ENCODE measurements at places on chromosomes 1 and 21.

- no peak for DNase-seq
These were observed 128.3 kb upstream of the HMGB4 start for GRCh38 chr1:33735624-33736023.

GRCh38 chr1:244322181-244322580, 129.5 kb downstream of the ADSS2 start:
- no peak for DNase-seq

DNA sequence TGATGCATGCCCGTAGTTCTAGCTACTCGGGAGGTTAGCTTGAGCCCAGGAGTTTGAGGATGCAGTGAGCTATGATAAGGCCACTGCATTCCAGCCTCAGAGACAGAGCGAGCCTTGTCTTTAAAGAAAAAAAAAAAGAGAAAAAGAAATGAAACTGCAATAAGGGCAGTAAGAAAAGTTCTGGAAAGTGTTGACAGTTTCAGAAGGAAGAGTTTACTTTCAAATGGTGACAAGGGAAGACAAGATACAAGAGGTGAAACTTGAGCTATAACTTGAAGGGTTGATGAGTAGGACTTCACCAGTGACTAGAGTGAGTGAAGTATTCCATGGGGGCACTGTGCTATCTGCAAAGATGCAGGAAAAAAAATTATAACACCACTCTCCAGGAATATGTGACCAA, 125.0 kb downstream of the AKT3 start:
- DNase-seq, result no peak

- DNase-seq, result no peak
These were observed 36.7 kb upstream of the FAM163A start for GRCh38 chr1:179706339-179706941.

- DNase-seq, result no peak
These were observed 72.4 kb downstream of the CASZ1 start for GRCh38 chr1:10724052-10724494.

DNA sequence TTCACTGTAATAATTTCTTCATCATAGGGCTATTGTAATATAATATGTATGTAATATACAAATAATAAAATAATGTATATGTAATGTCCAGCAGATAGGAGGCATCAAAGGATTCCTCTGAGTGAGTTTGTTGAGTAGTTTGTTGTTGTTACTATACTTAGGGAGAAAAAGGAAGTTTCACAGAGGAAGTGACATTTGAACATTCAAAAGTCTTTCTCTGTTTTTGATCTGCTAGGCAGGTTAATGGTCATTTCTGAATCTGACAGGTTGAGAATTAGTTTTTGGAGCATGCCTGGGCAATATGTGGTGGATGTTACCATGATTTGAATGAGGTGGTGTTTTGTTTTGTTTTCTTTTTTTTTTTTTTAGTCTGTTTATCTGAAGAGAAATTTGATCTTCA, 102.1 kb downstream of the NRDC start:
- no peak for DNase-seq

GRCh38 chr1:211327346-211327921, 801 bp downstream of the TRAF5 start:
- no peak for DNase-seq

DNA sequence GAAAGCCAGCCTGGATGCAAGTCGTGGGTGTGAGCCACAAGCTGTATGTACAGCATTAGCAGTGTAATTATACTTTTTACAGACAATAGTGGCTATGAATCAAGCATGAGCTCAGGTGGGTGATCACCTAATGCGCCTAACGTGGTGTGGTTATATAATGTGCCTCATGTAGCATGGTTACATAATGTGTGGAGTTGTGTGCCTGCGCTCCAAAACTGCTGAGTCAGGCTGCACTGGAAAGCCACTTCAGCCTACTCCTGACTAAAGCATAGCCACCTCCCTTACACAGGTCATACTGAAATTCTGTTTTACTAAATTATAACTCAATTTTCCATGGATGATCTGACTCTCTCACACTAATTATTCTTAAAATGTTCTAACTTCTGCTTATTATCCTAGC, 69.8 kb downstream of the KCNT2 start:
- DNase-seq, result no peak

DNA sequence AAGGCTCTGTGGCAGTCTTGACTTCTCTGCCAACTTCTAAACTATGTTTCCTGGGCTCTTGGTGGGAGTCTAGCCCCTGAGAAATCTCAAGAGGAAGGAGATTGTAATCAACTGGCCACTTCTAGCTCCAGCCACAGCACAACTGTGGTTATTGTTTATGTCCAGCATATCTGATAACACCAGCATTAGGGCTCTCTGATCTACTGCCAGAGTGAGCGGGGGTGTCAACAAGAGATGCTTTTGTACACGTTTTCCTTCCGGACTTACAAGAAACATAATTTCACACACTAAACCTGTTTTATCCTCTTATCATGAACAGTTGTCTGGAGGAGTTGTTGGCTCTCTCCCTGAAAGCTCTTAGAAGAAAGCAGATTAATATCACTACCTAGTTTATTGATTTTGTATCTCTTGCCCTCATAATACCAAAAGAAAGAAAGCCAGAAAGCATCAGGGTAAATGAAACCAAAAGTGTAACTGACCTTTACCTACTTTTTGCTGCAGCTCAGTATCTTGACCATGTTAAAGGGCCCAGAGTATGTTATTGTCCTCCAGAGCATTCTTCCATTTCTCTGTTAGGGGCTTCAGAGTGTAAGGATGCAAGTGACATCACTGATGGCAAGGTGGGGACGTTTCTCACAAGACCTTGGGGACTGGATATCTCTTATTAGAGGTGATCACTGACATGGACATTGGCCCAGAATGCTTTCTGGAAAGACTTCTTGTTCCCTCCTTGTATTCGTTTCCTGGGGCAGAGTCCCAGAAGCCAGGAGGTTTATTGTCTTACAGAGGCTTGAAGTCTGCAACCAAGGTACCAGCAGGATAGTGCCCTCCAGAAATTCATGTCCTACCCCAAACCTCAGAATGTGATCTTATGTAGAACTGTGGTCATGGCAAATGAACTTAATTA, 9.6 kb upstream of the SH2D1B start:
- no peak for DNase-seq

- DNase-seq, result no peak
These were observed 102.0 kb upstream of the BRINP3 start for GRCh38 chr1:190579552-190580193.

DNA sequence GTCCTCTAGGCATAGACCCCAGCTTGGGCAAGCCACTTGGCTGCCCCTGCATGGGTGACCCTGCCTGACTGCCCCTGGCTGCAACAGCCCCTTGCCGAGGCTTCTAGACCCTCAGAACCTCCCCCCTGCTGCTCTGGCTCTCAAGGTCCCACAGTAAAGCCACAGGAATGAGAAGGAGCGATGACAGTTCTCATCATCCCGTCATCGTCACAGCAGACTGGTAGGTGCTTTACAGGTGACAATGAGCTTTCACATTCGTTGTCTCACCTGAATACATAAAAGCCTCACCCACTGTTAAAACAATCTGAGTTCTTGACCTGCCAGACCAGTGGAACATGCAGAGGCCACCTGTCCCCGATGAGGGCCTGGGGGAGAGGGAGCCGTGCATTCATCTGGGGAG, 36.0 kb upstream of the GPR157 start:
- DNase-seq, result no peak

- no peak for DNase-seq
These were observed at the start of gene VASH2 for GRCh38 chr1:212950243-212951125. Gene VASH2 (plus strand): TSS chr1:212950541. CDS start chr1:212951543, 1,002 bp downstream.

DNA sequence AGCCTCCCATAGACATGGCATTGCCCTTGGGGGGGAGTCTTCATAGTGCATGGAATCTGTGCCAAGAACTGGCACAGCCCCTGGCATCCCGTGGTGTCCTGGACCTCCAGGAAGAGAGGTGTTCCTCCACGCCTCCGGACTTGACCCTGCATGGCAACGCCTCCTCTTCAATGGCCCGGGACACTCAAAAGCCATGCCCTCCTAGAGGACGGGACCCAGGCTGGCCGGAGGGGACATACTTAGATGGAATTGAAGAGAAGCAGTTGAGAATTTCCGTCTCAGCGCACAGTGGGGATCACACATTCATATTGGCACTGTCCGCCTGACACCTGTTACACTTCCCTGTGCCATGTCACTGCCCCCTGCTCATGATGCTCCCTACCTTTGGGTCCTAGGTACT, 38.4 kb upstream of the TENT5C start:
- no peak for DNase-seq

- no peak for DNase-seq
These were observed 28.5 kb upstream of the SLC6A9 start for GRCh38 chr1:44059664-44060355.

GRCh38 chr21:46551636-46552241, 53.1 kb downstream of the S100B start:
- DNase-seq, result no peak
